Gastrocnemius medialis (tissue), 4 donors: ENCODE measurements at places on chromosomes 7 and 10. TPM values are rescaled to one million over a fixed set of nuclear protein-coding genes. Genes with fewer than 3 reads are reported as not detected.
A peak's percentile ranks its signal among the peaks of the same experiment; 100 is the strongest.

DNA sequence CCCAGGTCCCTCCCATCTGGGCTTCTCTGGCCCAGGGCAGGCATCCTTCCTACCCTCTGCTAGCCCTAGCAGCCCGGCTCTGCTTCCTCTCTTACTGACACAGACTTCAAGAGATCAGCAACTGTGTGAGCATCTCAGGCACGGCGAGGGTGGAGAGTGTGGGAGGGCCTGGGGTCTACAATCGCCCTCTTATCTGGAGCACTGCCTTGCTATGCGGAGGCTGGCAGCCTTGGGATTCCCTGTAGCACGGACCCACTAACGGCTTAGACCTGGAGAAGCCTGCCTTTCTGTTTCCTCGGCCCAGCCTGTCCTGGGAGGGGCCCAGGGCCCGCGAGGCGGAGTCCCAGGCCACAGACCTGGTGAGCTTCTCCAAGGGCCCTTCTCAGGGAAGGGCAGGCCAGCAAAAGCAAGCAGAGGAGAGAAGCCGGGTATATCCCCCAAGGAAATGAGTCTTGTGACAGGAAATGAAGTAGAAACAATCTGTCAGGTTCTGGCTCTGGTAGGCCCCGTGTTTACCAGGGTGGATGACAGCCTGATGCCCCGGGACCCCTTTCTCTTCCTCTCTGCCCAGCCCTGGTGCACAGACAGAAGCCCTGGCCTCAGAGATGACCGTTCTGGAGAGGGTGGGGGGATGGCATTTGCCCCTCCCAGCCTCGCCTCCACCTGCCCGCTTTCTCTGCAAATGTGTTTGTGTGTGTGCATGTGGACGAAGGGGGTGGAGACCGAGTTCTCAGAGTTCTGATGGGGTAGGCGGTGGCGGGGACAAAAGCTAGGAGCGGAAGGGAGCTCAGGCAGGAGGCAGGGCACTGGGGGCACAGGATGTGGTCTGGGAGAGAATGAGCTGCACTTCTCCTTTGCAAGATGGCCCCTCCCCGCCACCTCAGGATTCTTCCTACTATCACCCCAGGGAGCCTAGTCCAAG is 2.5 kb downstream of the LRCH4 start:
- peak overlapping the region; percentile 96 for H3K27ac ChIP-seq
- H3K36me3 ChIP-seq, result no peaks in the 10 kb centered on the region
- peak; percentile 41 for DNase-seq
- H3K4me1 ChIP-seq, result peaks cover 30% of the 10 kb centered on the region

- H3K4me3 ChIP-seq, result peak overlapping the region; percentile 90
- H3K27me3 ChIP-seq, result no peaks in the 10 kb centered on the region
- peaks cover 40% of the 10 kb centered on the region for H3K4me1 ChIP-seq
These were observed 1.2 kb downstream of the RSBN1L start for GRCh38 chr7:77697535-77697831.

DNA sequence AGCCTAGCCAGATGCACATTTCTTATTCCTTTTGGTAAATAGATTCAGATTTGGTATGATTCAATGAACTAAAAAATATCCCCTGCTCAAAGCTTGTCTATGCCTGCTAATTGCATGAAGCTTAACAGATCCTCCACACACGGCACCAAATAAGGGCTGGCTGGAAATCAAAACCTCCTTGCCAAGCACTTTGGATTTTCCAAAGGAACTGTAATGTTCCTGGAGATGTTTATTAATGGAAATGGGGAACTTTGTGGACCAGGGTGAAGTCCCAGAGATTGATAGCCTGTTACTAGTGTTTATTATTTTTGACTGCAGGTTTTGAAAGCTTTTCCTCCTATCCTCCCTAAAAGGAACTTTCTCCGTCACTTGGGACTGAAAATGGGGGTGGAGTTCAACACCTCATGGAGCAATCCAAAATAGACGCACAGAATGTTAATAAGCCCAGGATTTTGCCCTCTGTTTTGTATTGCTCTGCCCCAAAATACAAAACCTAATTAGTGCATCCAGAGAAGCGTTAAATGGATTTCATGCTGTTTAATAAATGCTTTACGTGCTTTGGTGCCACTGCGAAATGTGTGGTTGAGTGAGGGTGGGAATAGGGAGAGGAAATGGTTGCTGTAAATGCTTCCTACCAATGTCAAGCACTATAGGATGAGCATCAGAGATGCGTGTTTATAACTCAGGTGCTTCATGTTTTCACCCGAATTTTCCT is 1027.7 kb downstream of the LRMDA start:
- no peaks in the 10 kb centered on the region for H3K36me3 ChIP-seq
- DNase-seq, result no peak
- no peak overlapping the region for H3K4me3 ChIP-seq
- no peaks in the 10 kb centered on the region for H3K4me1 ChIP-seq

DNA sequence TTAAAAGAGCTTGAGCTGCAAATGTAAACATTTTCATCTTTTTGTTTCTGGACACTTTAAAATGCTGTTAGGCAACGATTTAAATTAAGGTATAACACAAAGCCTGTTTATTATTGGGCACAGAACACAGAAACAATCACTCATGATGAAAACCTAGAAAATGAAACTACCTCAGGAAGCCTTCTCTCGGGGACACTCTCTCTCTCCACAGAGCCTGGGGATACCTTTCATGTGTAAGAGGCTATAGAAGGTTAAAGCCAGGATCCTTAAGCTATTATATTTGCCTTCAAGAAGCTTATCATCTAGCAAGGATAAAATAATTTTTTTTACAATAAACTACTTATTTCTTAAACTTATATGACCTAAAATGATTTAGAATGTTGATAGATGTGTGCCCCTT is 194.1 kb downstream of the SKAP2 start:
- H3K4me1 ChIP-seq, result peaks cover 5% of the 10 kb centered on the region
- H3K36me3 ChIP-seq, result no peaks in the 10 kb centered on the region
- H3K27me3 ChIP-seq, result no peaks in the 10 kb centered on the region
- H3K4me3 ChIP-seq, result no peak overlapping the region
- DNase-seq, result no peak

DNA sequence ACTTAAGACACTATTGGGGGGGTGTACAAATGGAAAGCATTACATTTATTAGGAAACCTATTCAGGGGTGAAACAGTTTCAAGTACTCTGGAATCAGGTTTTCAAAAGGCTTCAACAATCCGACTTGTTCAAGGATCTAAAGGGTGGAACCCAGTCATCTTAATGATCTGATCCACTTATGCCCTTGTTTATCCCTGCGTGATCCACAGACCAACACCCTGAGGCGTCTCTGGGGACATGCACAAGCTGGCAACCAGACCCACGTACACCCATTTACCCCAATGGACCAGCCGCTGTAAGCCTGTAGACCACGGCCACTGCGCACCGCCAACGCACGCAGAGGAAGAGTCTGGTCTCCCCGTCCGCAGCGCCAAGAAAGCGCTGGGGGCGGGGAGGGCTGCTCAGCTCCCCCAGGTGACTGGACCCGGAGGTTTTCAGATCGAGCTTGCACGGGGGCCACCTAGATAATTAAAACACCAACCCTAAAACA is 13.4 kb downstream of the HNRNPF start:
- peak overlapping the region; percentile 100 for H3K27ac ChIP-seq
- peak overlapping the region; percentile 93 for H3K4me3 ChIP-seq
- peaks cover 43% of the 10 kb centered on the region for H3K36me3 ChIP-seq
- no peaks in the 10 kb centered on the region for H3K27me3 ChIP-seq

Gene ZNF425
- total RNA-seq, result 1.2 TPM
